ENCODE measurements at places on chromosomes 16 and 17.

- DNase-seq: no peak
Measured at GRCh38 chr17:80644536-80644935, 99.9 kb downstream of the RPTOR start.

GRCh38 chr16:64981568-64982281 is 140.1 kb downstream of the CDH11 start:
- no peak for DNase-seq

DNA sequence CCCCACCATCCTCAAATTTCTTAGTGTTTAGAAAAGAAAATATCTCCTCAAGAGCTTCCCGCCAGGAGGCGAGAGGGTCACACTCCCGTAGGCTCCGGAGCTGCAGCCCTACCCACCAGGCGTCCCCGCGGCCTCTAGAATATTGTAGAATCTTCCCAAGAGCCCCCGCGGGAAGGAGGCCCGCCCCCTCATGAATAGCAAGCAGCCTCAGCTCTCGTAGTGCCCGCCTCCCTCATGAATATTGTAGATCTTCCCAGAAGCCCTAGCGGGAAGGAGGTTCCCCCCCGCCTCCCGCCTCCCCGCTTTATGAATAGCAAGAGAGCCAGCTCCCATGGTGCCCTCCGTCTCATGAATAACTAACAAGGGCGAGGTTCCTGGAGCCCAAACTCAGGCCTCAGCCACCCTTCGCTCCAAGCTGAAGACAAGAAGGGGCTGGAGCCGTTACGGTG is at the start of gene FBXO47:
FBXO47 (minus strand) TSS at position 114 of the 449 bp plus-strand sequence. CDS start 4,378 bp downstream, outside the sequence.
- DNase-seq: no peak

DNA sequence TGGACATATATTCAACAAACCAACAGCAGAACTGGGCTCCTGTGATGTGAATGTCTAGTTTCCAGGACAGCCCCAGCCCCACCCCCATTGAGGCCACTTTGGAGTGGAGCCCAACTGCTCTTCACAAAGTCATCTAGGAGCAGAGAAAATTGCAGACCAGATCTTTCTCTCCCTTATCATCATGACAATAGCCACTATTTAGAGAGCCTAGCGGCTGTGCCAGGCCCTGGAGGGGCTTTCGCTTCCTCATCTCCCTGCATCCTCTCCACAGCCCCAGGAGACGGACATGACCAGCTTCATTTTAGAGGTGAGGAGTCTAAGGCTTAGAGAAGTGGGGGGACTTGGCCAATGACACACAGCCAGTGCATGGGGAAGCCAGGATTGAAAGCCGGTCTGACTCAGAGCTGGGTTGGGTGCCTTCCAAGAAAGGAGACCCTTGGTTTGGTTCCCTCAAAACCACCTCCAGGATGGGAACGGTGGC is 1.4 kb downstream of the PRSS8 start:
- no peak for DNase-seq

DNA sequence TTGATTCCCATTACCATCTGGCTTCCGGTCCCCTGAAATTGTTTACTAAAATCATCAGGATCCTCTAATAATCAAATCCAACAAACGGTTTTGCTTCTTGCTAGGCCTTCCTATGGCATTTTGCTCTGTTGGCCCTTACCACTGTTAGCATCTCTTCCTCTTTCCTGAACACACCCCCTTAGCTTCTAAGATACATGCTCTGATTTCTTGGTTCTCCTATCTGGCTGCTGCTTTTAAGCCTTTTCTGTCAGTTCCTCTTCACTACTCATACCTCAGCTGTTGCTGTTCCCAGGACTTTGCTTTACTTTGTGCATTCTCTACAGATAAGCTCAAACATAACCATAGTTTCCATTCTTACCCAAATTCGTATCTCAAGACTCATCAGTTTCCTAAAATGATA is 11.4 kb downstream of the CAPNS2 start:
- DNase-seq: no peak

DNA sequence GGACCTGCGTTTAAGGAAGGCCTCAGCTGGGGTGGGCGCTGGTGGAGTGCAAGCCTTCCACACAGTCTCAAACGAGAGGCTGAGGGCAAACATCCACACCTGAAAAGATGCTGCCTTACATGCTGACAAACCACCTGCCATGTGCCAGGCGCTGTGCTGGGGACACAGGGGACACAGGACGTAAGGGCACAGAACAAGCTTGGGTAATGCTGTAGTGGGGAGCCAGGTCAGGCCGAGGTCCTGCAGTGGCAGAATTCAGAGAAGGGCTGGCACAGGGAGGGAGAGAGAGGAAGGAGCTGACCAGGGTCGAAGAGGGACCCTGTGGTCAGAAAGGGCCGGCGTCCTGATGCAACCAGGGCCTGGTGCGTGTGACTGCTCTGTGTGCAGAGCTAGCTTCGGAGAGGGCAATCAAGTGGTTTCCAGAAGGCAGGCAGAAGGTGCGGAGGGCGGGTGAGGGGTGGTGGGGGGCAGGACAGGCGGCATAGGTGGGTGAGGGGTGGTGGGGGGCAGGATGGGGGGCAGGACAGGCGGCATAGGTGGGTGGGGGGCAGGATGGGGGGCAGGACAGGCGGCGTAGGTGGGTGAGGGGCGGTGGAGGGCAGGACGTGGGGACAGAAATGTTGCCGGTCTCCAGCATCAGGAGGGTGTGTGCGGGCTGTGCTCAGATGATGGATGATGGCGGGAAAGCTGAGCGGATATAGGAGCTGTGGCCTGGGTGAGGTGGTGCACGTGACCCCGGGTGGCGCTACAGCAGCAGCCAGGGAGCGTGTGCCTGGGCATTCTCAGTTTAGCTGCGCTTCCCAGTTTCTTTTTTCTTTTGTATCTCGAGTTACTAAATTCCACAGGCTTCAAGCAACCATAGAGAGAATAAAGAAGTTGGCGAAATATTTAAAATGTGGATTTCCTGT is 18.8 kb downstream of the TELO2 start:
- DNase-seq: no peak

- no peak for DNase-seq
Measured at GRCh38 chr16:30724641-30725417, 23.4 kb upstream of the PHKG2 start.

GRCh38 chr17:16033729-16034349 is 34.2 kb downstream of the TTC19 start:
- no peak for DNase-seq

DNA sequence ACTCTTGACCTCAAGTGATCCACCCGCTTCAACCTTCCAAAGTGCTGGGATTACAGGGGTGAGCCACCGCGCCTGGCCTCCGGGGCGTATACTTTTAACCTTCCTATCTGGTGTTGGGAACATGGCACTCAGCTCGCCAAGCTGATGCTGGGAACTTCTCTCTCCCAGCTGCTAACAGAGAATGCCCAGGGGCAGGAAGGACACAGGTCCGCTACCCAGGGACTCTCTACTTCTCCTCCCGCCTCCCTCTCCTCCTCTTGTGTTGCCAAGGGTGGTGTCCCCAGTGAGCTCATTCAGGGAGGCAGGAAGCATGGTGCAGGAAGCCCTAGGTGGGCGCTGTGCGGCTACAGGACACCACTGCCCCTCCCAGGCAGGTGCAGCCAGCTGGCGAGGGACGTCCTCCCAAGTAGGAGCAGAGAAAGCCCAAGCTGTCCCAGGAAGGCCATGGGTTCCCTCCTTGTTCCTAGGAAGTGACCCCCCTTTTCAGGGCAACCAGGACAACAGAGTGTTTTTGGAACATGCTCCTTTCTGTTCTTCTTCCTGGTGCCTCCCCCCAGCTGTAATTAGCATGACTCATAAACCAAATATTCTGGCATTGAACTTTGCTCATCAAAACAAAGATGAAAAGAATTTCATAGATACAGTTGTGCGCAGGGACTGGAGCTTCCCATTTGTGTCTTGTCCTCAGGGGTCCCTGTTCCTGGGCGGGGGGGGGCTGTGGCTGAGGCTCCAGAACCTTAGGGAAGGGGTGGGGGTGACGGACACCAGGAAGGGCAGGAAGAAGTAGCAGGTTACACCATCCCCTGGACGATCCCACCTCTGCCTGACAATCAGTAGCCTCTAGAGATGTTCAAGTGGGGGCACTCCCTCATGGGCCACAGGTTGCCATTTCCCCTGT is 2.7 kb downstream of the C1QTNF1 start:
- no peak for DNase-seq

GRCh38 chr16:53805752-53806151 is 101.8 kb downstream of the FTO start:
- DNase-seq: no peak

GRCh38 chr17:753418-753817 is 1.4 kb upstream of the GEMIN4 start:
- no peak for DNase-seq

GRCh38 chr17:40341808-40342503 is 22.6 kb downstream of the GJD3 start:
- no peak for DNase-seq

DNA sequence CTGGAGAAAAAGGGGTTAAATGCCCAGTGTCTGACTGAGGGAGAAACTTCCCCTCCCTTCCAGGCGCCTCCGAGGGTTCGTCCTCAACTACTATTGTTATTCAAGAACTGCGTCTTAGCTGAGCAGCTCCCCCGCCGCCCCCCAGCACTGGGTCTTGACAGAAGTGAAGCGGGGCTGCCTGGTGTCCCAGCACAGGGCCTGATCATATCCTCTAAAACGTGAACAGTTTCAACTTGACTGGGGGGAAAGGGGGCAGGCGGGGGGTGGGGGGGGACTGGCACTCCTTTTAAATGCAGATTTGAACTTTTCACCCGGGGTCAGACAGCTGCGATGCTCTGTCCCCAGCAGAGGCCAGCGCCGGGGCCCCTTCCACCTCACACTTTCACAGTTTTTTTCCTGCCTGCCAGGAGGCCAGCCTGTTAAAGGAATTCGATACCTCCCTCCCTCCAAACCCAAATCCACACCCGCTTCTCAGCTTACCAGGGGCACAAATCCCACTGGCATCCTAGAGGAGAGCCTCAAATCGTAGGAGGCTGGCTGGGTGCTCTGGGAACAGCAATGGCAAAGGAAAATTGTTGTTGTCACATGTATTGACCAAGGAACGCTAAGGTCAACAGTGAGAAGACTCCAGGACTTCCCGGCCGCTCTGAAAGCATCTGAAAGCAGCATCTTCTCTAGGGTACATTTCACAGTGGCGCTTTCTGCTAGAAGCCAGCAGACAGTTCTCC is 14.5 kb downstream of the ZFHX3 start:
- no peak for DNase-seq

DNA sequence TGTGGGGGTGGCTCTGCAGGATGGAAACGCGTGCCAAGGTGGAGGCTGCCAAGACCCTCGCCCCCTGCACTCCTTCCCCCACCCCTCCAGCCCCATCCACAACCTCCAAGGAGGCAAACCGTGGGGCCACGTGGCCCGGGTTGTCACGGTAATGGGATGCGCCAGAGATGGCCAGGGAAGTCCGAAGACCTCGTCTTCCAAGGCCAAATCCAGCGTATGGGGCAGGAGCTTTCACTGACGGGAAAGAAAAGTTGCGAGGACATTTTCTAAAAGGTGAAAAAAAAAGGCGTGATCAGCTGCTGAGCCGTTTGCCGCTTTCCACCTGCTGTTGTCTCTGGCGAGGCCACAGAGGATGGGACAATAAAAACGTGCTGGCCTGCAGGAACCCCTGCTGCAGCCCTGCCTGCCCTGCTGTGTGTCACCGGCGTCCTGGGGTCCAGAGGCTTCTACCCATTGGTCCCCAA is 28.3 kb upstream of the GSE1 start:
- DNase-seq: no peak

- no peak for DNase-seq
Measured at GRCh38 chr17:1374431-1375177, 25.4 kb downstream of the YWHAE start.

DNA sequence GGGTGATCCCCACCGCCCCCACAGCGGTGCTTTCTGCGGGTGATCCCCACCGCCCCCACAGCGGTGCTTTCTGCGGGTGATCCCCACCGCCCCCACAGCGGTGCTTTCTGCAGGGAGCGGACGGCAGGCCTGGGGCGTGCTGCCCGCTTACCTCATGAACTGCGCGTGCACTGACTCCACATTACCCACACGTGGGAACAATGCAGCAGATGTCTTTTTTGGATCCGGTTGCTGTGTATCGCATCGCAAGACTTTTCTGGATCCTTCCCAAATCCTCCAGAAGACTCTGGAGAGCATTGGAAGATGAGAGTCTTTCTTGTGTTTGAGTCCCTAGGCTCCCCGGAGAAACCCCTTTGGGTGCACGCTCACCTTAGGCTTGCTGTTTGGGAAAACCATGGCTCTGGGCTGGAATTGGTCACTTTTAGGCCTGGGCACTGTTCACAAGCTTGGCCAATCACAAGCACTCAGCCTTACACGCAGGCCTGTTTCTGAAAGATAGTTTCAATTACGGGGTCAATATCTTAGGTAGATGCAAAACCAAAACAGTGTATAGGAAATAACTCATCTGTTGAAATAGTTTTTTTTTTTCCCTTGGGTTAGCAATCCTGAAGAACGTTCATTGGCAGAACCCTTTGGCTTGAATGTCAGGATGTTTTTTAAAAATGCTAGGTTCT is 201.8 kb downstream of the RPTOR start:
- DNase-seq: no peak

DNA sequence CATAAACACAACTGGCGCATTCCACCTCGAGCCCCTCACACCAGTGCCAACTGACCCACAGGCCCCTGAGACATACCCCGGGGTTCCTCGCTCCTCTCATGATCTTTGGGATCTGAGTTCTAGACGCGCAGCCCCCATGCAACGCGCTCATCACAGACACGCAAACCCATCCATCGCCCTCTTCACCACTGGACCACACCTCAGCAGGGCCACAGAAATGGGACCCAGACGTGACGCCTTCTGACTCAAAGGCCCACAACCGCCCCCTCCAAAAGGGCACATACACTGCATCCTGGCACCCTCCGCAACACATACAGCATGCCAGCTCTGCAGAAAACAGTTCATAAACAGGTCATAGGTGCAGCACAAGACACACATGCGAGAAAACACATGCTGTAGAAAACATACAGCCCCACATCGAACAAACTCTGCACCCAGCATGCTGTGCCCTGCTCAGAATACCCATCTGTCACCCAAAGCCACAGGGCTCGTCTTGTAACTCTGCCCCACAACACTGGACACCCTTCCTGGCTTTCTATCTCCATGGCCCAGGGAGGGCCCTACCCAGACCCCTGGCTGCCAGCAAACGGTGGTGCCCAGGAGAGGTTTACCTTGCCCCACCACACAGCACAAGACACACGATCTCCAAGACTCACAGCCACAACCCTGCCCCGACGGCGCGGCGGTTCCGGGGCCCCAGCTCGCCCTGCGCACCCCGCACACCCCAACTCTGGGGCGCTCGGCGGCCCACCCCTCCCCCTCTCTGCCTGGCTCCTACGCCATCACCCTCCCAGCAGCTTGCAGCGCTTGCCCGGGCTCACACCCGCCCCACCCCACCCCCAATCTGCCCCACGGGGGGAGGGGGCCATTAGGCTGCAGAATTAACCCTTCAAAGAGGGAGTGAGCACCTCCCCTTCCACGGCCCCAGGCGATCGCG is 887 bp downstream of the ZBTB4 start:
- DNase-seq: no peak

DNA sequence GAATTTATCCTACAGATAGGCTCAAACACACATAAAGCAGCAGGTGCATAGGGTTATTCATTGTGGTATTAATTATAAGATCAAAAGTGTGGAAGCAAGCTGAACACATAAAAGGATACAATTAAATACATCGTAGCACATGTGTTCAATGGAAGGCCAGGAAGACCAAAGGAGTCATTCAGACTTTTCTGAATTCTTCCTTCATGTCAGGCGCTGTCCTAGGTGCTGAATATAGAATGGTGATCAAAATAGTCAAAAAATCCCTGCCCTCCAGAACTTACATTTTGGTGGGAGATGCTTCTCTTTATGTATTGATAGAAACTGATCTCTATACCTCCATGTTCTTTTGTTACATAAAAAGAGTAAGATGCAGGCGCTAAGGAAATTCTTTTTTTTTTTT is 439.0 kb upstream of the ASIC2 start:
- DNase-seq: no peak

- no peak for DNase-seq
Measured at GRCh38 chr17:8151641-8152111, 528 bp downstream of the PER1 start.

- no peak for DNase-seq
Measured at GRCh38 chr17:34401165-34401564, 38.1 kb upstream of the CCL1 start.

Measured in SK-N-MC (cell line).